MM.1S (cell line): ENCODE measurements at places on chromosomes 3 and 15.
A peak's percentile ranks its signal among the peaks of the same experiment; 100 is the strongest.

DNA sequence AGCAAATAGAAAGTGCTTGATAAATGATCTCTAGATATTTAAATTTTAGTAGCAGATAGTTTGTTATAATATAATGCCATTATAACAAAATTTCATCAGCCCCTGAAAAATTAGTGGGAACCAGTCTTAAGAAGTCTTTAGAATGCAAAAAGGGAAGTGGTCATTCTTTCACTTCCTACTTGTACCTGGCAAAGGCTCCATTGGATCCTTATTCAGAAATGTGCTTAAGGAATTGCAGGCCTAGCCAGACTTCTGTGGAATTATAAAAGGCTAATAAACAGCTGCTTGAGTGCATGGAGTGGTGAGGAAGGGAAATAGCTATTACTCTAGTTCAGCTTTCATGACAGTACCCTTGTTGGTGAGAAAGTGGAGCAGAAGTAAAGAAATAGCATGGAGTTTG lies 24.2 kb downstream of the PPM1L start:
- H3K27ac ChIP-seq, result no peak overlapping the region
- no peaks in the 10 kb centered on the region for H3K36me3 ChIP-seq
- no peaks in the 10 kb centered on the region for H3K4me1 ChIP-seq
- peak; percentile 0 for DNase-seq
- H3K4me3 ChIP-seq, result no peak overlapping the region

DNA sequence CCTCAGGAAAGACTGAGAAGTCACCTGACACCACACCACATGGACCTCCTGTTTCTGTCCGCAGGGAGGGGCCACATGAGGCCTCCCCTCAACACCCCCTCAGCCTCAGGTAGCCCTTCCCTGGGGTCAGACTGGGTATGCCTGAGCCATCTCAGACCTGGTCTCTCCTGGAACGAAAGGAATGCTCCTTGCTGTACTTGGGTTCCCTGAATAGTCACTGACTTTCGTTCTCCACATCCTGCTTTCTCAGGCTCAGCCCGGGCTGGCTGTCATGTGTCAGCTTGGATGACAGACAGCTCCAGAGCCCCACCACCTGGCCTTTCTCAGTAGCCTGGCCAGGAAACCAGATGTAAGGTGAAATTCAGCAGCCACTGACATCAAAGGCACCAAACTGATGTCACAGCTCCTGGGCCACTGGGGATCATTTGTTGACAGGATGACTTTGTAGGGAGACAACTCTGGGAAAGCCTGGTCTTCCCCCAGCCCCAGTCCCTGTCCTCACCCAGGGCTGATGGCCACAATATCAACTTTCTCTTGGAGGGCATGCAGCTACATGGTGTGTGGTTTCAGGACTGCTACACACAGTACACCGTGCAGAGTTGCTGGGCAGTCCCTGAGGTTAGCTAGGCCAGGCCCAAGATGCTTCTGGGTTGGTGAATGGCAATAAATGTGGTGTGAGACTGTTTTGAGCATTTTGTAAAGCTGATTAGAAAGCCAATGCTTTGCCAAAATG lies 141.4 kb upstream of the MRPS22 start:
- no peaks in the 10 kb centered on the region for H3K27me3 ChIP-seq
- H3K27ac ChIP-seq, result peak overlapping the region; percentile 66
- peak; percentile 86 for DNase-seq
- H3K4me1 ChIP-seq, result peaks cover 52% of the 10 kb centered on the region
- H3K4me3 ChIP-seq, result peak overlapping the region; percentile 44; the same call in 1 of the 2 replicates

DNA sequence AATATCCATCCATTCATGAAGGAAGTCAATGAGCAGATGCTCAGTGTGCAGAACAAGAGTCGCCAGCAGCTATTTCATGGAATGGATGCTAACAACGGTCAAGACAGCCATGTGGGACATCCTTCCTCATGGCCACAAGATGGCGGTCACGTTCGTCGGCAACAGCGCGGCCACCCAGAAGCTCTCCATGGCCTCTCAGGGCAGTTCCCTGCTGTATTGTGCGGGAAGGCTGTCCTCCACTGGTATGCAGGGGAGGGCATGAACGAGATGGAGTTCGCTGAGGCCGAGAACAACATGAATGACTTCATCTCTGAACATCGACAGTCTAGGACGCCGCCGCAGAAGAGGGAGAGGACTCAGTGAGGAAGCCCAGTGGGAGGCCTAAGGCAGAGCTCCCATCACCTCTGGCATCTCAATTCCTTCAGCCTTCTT lies 208.3 kb downstream of the TJP1 start:
- no peak overlapping the region for H3K27ac ChIP-seq
- H3K36me3 ChIP-seq, result no peaks in the 10 kb centered on the region
- no peak overlapping the region for H3K4me3 ChIP-seq
- DNase-seq, result peak; percentile 42
- no peaks in the 10 kb centered on the region for H3K27me3 ChIP-seq
- H3K4me1 ChIP-seq, result no peaks in the 10 kb centered on the region

GRCh38 chr3:5298453-5298852 lies 110.9 kb downstream of the EDEM1 start:
- no peak overlapping the region for H3K4me3 ChIP-seq
- H3K27me3 ChIP-seq, result no peaks in the 10 kb centered on the region
- peaks cover 11% of the 10 kb centered on the region; the same call in 1 of the 2 replicates for H3K4me1 ChIP-seq
- H3K36me3 ChIP-seq, result no peaks in the 10 kb centered on the region

- H3K36me3 ChIP-seq, result no peaks in the 10 kb centered on the region
- no peak for DNase-seq
- no peak overlapping the region for H3K4me3 ChIP-seq
- H3K27ac ChIP-seq, result no peak overlapping the region
- peaks cover 12% of the 10 kb centered on the region; the same call in 1 of the 2 replicates for H3K4me1 ChIP-seq
Observed at GRCh38 chr15:95021816-95022215, 790.5 kb downstream of the MCTP2 start.

- no peaks in the 10 kb centered on the region for H3K27me3 ChIP-seq
- no peak overlapping the region for H3K4me3 ChIP-seq
- H3K36me3 ChIP-seq, result no peaks in the 10 kb centered on the region
- DNase-seq, result no peak
- H3K4me1 ChIP-seq, result no peaks in the 10 kb centered on the region
- H3K27ac ChIP-seq, result no peak overlapping the region
Observed at GRCh38 chr3:158057666-158058065, 48.6 kb downstream of the SHOX2 start.

DNA sequence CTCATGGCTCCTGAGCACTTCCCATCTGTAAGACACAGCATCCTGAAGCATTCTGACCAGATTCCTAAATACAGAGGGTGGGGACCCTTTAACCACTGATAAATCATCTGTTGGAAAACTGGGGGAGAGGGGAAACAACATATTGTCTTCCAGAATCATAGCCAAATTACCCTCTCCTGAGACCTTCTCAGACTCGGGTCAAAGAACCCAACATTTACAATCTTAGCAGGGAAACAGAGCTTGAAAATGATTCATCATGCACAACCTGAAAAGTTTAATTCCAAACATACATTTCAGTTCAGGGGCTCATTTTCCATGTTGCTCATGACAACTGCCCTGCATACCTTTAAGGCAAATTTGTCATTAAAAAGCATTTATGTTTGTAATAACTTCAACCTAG lies 48.5 kb upstream of the TSPAN3 start:
- 0 out of 2 replicates have a peak, but pooled peaks cover 3% of the 10 kb centered on the region for H3K27me3 ChIP-seq
- H3K36me3 ChIP-seq, result no peaks in the 10 kb centered on the region
- no peak overlapping the region for H3K27ac ChIP-seq
- no peak for DNase-seq
- no peak overlapping the region for H3K4me3 ChIP-seq
- peaks cover 20% of the 10 kb centered on the region for H3K4me1 ChIP-seq

DNA sequence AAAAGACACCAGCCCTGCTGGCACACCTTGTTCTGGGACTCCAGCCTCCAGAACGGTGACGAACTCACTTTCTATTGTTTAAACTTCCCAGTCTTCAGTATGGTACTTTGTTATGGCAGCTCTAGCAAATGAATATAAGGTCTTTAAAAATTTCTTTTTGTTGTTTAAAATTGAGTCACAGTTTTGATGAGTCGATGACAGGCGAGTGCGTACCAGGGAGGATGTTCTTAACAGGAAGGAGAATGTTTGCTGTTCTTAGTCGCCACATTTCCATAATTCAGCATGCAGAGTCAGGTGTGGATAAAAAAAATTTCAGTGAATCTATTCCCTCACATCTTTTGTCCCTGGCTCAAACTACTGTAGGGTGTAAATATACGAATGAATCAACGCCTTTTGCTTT lies 12.4 kb downstream of the DNASE1L3 start:
- H3K4me3 ChIP-seq, result no peak overlapping the region
- H3K27me3 ChIP-seq, result no peaks in the 10 kb centered on the region
- H3K27ac ChIP-seq, result no peak overlapping the region
- DNase-seq, result no peak

GRCh38 chr15:68207176-68207935 lies 2.2 kb upstream of the CALML4 start:
- no peak for DNase-seq
- peaks cover 71% of the 10 kb centered on the region for H3K4me1 ChIP-seq
- no peak overlapping the region; the same call in 1 of the 2 replicates for H3K27ac ChIP-seq
- peaks cover 14% of the 10 kb centered on the region for H3K36me3 ChIP-seq
- no peaks in the 10 kb centered on the region for H3K27me3 ChIP-seq

GRCh38 chr3:119553823-119554415 lies 5.5 kb downstream of the CD80 start:
- no peaks in the 10 kb centered on the region for H3K27me3 ChIP-seq
- H3K4me3 ChIP-seq, result no peak overlapping the region
- no peak overlapping the region for H3K27ac ChIP-seq
- no peaks in the 10 kb centered on the region for H3K36me3 ChIP-seq

- no peak overlapping the region for H3K27ac ChIP-seq
- no peaks in the 10 kb centered on the region; the same call in 1 of the 2 replicates for H3K36me3 ChIP-seq
- H3K4me3 ChIP-seq, result no peak overlapping the region
- no peaks in the 10 kb centered on the region for H3K27me3 ChIP-seq
- H3K4me1 ChIP-seq, result no peaks in the 10 kb centered on the region
- DNase-seq, result no peak
Observed at GRCh38 chr15:63677778-63678177, 80.6 kb downstream of the FBXL22 start.

DNA sequence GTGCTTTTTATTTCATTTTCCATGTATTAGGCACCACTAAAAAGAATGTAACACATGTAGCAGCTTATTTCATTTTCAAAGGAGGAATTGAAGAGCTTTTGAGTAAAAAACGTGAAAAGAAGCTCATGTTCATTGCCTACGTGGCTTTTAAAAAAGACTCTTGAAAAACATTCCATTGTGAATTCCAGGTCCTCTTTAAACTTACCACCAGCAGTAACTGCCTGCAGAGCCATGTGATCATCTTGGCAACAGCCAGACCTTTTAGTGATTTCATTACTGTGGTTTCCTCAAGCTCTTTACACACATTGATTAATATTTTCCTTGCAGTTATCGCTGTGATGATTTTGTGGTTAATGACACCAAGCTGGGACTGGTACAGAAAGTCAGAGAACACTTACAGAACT lies 43.8 kb upstream of the FBXL22 start:
- H3K27me3 ChIP-seq, result no peaks in the 10 kb centered on the region
- no peak overlapping the region for H3K4me3 ChIP-seq
- H3K4me1 ChIP-seq, result no peaks in the 10 kb centered on the region
- no peaks in the 10 kb centered on the region; the same call in 1 of the 2 replicates for H3K36me3 ChIP-seq

DNA sequence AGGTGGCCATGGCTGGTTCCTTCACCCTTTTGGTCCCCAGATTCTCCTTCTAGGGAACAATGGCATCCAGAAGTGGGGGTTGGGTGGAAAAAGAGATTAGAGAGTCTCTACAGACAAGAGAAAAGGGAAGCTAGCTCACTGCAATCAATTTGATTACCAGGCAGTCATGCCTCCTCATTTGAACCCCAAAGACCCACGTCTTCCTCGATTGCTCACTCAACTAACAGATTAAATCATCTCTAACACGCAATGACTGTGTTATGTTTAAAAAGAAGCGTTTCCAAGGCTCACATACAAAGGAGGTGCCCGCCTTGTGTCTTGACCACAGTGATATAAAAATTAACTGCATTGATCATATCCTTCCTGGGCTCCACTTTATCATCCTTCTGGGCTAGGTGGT lies 57.6 kb downstream of the BHLHE40 start:
- H3K36me3 ChIP-seq, result no peaks in the 10 kb centered on the region
- no peak for DNase-seq
- H3K4me3 ChIP-seq, result no peak overlapping the region
- H3K27ac ChIP-seq, result no peak overlapping the region
- no peaks in the 10 kb centered on the region for H3K27me3 ChIP-seq
- H3K4me1 ChIP-seq, result no peaks in the 10 kb centered on the region

DNA sequence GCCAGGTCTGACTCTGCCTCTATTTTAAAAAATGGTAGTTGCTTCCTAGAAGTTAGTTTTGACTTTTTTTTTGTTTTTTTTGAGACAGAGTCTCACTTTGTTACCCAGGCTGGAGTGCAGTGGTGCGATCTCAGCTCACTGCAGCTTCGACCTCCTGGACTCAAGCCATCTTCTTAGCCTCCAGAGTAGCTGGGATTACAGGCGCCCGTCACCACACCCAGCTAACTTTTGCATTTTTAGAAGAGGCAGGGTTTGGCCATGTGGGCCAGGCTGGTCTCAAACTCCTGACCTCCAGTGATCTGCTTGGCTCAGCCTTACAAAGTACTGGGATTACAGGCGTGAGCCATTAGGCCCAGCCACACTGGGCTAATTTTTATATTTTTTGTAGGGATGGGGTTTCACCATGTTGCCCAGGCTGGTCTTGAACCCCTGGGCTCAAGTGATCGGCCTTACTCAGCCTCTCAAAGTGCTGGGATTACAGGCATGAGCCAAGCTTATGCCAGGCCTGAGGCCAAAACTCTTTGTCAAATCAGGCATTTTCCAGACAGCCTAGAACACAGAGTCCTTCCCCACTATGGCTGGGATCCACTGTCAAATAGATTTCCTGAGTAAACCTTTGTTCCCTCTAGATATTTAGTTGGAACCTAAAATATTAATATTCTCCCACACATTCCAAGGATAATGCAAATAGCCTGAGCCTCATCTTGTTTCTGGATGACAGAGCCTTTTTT lies 13.7 kb downstream of the C3orf62 start:
- no peak for DNase-seq
- H3K36me3 ChIP-seq, result no peaks in the 10 kb centered on the region
- H3K27ac ChIP-seq, result no peak overlapping the region
- H3K27me3 ChIP-seq, result no peaks in the 10 kb centered on the region
- no peaks in the 10 kb centered on the region for H3K4me1 ChIP-seq

DNA sequence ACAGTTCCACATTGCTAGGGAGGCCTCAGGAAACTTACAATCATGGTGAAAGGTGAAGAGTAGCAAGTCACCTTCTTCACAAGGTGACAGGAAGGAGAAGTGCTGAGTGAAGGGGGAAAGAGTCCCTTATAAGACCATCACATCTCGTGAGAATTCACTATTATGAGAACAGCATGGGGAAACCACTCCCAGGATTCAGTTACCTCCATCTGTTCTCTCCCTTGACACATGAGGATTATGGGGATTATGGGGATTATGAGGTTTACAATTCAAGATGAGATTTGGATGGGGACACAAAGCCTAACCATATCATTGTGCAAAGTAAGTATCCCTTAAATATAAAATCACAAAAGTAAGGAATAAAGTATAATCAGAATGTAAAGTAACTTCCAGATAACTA lies 375.9 kb upstream of the NAALADL2 start:
- H3K4me3 ChIP-seq, result no peak overlapping the region
- no peaks in the 10 kb centered on the region for H3K27me3 ChIP-seq
- H3K4me1 ChIP-seq, result no peaks in the 10 kb centered on the region
- no peak for DNase-seq
- H3K27ac ChIP-seq, result no peak overlapping the region

GRCh38 chr15:25797035-25797434 lies 66.1 kb downstream of the ATP10A start:
- no peaks in the 10 kb centered on the region for H3K4me1 ChIP-seq
- H3K36me3 ChIP-seq, result no peaks in the 10 kb centered on the region
- no peak for DNase-seq
- no peaks in the 10 kb centered on the region for H3K27me3 ChIP-seq
- H3K4me3 ChIP-seq, result no peak overlapping the region
